Dermis microvascular lymphatic vessel endothelial cell (primary cell): ENCODE measurements at places on chromosomes 12 and 14. TPM values are rescaled to one million over a fixed set of nuclear protein-coding genes. Genes with fewer than 3 reads are reported as not detected.

GRCh38 chr12:26666286-26666685, 166.7 kb downstream of the ITPR2 start:
- DNase-seq = no peak

- no peak for DNase-seq
These were observed 10.7 kb upstream of the TXNRD1 start for GRCh38 chr12:104204690-104205480.

GRCh38 chr14:39217214-39217879, 16.4 kb upstream of the MIA2 start:
- peak; percentile 61 for DNase-seq

GRCh38 chr12:50440288-50440687, 39.6 kb downstream of the LARP4 start:
- no peak for DNase-seq

DNA sequence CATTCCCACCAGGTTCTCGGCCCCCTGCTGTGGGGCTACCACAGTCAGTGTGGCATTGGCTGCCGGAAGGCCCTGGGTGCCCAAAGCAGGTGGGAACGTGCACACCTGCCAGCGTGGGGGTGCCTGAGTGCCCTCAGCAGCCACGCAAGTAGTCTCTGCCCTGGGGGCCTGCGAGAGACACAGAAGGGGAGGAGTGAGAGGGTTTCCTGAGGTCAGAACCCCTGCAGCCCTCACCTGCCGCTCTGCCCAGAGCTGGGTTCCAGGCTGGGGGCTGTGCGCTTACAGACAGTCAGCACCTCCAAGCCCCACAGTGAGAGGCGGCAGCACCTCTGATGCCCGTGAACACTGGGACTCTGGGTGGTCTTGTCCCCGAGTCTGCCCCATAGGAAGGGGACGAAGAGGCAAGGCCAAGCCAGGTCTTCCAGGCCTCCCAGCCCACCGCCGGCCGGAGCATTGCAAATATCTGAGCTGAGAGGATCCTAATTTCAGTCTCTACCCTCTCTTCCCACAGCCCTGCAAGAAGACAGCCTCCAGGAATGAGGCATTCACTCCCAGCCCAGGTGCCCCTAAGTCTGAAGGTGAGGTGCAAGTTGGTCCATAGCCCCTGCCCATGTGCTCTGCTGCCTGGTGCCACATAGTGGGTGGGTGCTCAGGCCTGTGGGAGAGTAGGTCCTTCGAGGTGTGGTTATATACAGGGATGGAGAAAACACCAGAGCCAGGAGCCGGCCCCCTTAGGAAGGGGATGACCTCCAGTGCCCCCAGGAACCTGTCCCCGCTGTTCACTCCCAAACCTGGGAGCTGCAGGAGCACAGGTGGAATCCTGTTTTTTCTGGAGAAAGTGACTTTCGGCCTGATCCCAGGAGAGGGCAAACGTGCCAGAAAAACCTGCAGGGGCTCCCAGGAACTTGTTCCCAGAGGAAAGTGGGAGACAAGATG, 291.1 kb upstream of the RTL1 start:
- DNase-seq = no peak

DNA sequence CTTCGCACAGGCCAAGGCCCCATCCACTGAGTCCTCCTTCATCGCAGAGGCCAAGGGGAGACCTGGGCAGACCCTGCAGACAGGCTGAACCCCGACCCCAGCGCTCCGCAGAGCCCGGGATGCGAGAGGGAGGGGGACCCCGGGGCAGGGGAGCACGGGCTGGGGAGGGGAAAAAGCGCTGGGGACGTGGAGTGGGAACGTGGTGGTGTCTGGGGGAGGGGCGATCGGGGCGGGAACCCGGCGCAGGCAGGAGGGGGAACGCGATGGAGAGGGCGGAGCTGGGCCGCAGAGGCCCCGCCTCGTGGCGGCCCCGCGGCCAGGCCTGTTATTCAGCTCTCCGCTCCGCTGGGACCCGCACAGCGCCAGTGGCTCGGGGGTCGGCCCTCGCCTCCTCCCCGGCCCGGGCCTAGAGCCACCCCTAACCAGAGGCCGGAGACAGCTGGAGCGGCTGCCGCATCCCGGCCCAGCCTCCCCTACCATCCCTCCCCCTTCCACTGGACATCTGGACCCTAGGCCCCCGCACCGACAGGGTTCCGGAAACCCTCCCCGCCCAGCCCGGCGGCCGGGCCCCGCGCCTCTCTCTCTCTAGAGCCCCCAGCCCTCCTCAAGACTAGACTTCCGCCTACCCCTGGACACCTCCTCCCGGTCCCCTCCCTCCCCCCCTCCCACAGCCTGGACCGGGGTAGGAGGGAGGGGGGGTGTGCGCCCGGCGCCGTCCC, at the start of gene ARHGEF25:
ARHGEF25 (plus strand) TSS at position 328 of the 719 bp plus-strand sequence. CDS start 460 bp downstream, outside the sequence.
- DNase-seq = no peak

GRCh38 chr14:89067293-89067972, 243.0 kb downstream of the TTC8 start:
- DNase-seq = no peak

- DNase-seq = no peak
These were observed 104.5 kb downstream of the PRKAB1 start for GRCh38 chr12:119772431-119772830.

DNA sequence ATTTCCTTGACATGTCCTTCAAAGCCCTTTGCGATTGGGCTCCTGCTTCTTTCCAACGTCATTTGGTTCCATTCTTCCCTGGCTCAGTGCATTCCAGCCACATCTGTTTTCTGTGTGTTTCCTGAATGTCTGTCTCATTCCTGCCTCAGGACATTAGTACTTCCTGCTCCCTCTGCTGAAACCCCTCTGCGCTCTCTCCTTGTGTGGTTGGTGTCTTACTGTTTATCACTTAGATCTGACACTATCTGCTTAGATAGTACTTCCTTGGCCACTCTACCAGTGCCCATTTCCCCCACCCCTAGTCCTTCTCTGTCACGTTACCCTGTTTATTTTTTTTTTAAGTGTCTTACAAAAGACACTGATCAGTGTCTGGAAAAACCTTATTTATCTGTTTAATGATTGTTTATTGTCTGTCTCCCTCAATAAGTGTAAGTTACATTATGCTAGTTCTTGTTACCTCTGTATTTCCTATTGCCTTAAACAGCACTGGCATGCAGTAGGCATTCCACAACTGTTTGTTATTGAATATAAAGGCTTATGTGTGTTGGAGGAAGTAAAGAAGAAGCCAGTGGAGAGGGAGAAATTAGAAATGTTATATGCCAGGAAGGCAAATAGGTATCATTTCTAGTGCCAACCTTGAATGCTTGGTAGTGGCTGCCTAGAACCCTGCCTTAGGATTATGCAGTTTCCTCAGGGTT, 21.5 kb downstream of the DYRK2 start:
- no peak for DNase-seq

GRCh38 chr12:5191803-5192538, 148.3 kb downstream of the KCNA5 start:
- no peak for DNase-seq

- DNase-seq = peak; percentile 28
These were observed 4.1 kb downstream of the CLEC2D start for GRCh38 chr12:9673404-9674225.

- no peak for DNase-seq
These were observed 30.7 kb upstream of the EPS8 start for GRCh38 chr12:15819644-15820437.

DNA sequence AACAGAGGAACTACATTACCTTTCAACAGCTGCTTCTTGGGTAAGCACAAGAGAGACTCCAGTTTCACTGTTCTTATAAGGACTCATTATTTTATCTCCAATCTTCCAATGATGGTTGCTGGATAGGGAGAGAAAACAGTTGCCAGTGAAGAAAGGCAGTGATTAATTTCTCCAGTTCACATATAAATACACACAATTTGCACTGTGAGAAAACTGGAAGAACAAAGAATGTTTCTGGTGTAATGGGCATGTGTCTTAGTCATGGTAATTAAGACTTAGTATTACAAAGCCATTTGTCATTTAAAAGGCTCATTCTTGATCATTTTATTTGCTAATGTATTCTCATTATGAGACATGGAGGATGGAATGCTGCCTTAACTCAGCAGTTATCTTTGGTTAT, 78.0 kb upstream of the FAR2 start:
- DNase-seq = no peak

GRCh38 chr14:73764406-73765280, 50.5 kb upstream of the PNMA1 start:
- DNase-seq = peak; percentile 84

DNA sequence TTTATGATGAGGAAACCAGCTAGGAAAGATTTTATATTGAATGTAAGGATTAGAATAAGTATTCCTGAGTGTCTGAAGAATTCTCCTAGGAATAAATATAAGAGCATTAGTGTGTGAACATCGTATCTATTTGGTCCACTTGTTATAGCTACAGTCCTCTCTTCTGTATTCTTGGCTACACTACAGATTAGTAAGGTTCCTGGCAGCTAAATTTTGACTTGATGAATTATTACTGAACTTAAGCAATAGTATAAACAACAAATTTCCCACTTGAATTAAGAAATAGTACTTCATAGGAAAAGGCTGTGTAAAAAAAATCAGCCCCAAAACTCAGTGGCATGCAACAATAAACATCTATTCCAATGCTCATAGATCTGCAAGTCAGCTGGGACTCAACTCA, 138.4 kb upstream of the G2E3 start:
- no peak for DNase-seq

DNA sequence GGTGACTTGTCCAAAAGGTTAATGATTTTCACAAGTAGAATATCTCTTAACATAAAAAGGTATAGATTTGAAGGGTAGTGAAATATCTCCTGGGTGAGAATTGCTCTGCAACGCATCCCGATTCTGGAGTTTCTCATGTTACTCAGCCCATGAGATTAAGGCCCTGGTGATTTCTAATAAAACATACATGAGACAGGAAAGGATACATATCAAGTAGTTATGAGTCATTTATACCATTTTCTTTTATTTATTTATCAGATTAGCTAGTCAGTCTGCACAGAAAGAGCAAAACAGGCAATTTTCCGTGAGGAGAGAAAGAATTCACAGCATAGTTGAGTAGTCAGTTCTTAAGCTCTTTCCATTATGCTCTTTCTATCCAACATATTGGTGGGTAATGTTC, 535.6 kb upstream of the ATP2B1 start:
- DNase-seq = peak; percentile 58

GRCh38 chr12:70983692-70984091, 63.2 kb upstream of the PTPRR start:
- no peak for DNase-seq

GRCh38 chr12:56676851-56677580, 11.1 kb downstream of the PTGES3 start:
- no peak for DNase-seq

DNA sequence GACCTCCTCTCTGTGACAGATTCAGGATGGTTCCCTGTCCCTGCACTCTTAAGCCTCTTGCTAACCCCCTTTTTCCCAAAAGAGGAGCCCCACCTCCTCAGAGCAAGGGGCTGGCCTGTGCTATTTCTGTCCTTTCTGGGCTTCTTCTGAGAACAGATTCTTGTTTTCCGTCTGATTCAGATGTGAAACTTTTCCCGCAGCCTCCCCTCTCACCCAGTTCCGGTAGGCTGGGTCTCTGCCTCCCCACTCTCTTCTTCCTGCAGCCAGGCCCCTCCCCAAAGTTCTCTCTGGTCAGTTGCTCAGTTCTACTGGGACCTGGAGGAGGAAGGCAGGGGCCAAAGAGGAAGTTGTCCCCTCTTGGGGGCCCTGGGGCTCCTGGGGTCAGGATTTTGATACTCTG, 11.8 kb downstream of the PDE1B start:
- no peak for DNase-seq

DNA sequence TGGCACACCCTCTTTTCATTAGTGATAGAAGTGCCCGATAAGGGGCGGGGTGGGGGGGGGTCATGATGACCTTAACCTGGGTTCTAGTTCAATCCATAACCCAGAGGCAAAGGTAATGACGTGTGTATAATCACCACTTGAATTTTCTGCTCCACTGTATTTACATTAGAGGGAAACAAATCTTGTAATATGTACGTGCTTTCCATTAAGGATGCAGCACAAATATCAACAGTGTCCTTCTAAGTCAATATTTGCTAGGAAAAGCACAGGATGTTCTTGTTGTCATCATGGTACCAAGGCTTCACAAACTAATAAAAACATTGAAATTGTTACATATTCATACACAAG, 121.2 kb upstream of the SLC38A2 start:
- no peak for DNase-seq

DNA sequence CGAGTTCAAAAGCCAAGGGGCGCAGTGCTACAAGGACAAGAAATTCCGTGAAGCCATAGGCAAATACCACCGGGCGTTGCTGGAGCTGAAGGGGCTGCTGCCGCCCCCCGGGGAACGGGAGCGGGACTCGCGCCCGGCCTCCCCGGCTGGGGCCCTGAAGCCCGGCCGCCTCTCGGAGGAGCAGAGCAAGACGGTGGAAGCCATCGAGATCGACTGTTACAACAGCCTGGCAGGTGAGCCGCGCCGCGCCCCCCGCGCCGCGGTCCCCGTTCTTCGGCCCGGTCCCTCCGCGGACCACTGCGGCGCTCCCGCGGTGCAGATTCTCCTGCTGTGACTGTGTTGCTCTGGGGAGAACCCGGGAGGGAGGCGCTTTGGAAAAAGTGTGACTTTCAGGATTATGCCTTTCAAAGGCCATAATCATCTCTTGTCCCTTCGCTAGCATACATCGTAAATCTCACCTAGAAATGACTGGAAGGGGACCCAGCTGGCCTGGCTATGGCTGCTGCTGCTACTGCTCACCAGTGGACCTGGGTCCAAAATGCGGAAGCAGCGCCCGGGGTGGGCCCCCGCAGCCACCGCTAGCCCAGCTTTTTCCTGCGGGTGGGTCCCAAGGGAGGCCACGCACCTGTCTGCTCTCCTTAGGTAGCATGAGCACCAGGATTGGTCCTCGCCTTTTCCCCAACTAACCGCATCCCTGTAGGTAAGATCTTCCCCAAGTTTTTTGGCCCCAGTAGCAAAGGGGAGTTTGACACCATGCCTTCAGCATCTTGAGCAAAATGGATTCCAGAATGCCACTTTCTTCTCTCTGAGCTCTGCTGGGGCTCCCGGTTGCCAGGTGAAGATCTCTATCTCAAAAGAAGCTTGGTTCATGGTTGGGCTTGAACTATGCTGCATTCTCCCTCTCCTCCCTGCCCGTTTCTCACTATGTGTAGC, 853 bp downstream of the TTC9 start:
- DNase-seq = no peak

Gene TOMM20L
- total RNA-seq = not detected in 2 replicates

Gene INHBC
- total RNA-seq = not detected in 2 replicates

Gene TTC9
- total RNA-seq = 0.13 and 0.25 TPM in 2 replicates

Gene WSB2
- total RNA-seq = 82.4 and 116 TPM in 2 replicates

Gene ZCRB1
- 26.1 and 30.1 TPM in 2 replicates for total RNA-seq

Gene ETFBKMT
- 2.2 and 2.7 TPM in 2 replicates for total RNA-seq

Gene DHRS2
- 1.7 and 2.0 TPM in 2 replicates for total RNA-seq

Gene FAM186B
- total RNA-seq = 0.13 TPM in 2 replicates

Gene TAS2R46
- total RNA-seq = 1.0 and 1.4 TPM in 2 replicates

Gene SMCO3
- total RNA-seq = 0.89 and 1.4 TPM in 2 replicates

Gene OR6C2
- total RNA-seq = not detected in 2 replicates

Gene LIN7A
- total RNA-seq = 0.13 TPM in 2 replicates

Gene VWF
- total RNA-seq = 467 and 1,551 TPM in 2 replicates

Gene ASB2
- not detected in 2 replicates for total RNA-seq

Gene DPPA3
- not detected in 2 replicates for total RNA-seq

Gene FOXA1
- not detected in 2 replicates for total RNA-seq
